ENCODE measurements at places on chromosomes 6 and 20. TPM values are rescaled to one million over a fixed set of nuclear protein-coding genes. Genes with fewer than 3 reads are reported as not detected.

The EPM2A gene
- 3.9 TPM for total RNA-seq

The MTG2 gene
- 33.1 TPM for total RNA-seq

The APOM gene
- total RNA-seq, result 2.7 TPM

The ENPP4 gene
- total RNA-seq, result not detected

The SYCP2L gene
- total RNA-seq, result not detected

The TSBP1 gene
- not detected for total RNA-seq

The ADGRF4 gene
- total RNA-seq, result not detected

The PPDPF gene
- total RNA-seq, result 465 TPM

The SNAI1 gene
- 5.9 TPM for total RNA-seq

The TRIM31 gene
- total RNA-seq, result not detected

The PRDM13 gene
- total RNA-seq, result not detected

The ENPP1 gene
- 32.7 TPM for total RNA-seq

The FOXQ1 gene
- total RNA-seq, result 0.97 TPM

The TMC2 gene
- not detected for total RNA-seq

- H3K27me3 ChIP-seq, result no peaks in the 10 kb centered on the region
- no peaks in the 10 kb centered on the region for H3K36me3 ChIP-seq
- H3K27ac ChIP-seq, result peak overlapping the region; percentile 84
- peak; percentile 20 for DNase-seq
- H3K4me1 ChIP-seq, result peaks cover 64% of the 10 kb centered on the region
- no peak overlapping the region for H3K4me3 ChIP-seq
Observed at GRCh38 chr6:36248980-36249379, 20.9 kb upstream of the PNPLA1 start.

DNA sequence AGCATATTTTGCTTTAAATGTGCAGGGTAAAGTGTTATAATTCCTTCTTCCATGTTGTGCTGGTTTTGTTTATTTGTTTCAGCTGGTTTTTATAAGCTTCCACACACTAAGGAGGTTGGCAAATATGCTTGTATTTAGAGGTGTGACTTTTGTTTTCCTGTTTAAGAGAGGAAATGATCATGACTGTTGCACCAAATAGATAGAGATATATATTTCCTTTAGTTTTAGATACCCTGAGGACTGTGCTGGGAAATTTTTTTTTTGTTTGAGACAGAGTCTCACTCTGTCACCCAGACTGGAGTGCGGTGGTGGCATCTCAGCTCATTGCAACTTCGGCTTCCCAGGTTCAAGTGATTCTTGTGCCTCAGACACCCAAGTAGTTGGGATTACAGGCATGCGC lies 5.8 kb downstream of the TBPL1 start:
- no peak overlapping the region for H3K27ac ChIP-seq
- H3K27me3 ChIP-seq, result no peaks in the 10 kb centered on the region
- no peaks in the 10 kb centered on the region for H3K36me3 ChIP-seq
- H3K4me3 ChIP-seq, result no peak overlapping the region
- no peak for DNase-seq

DNA sequence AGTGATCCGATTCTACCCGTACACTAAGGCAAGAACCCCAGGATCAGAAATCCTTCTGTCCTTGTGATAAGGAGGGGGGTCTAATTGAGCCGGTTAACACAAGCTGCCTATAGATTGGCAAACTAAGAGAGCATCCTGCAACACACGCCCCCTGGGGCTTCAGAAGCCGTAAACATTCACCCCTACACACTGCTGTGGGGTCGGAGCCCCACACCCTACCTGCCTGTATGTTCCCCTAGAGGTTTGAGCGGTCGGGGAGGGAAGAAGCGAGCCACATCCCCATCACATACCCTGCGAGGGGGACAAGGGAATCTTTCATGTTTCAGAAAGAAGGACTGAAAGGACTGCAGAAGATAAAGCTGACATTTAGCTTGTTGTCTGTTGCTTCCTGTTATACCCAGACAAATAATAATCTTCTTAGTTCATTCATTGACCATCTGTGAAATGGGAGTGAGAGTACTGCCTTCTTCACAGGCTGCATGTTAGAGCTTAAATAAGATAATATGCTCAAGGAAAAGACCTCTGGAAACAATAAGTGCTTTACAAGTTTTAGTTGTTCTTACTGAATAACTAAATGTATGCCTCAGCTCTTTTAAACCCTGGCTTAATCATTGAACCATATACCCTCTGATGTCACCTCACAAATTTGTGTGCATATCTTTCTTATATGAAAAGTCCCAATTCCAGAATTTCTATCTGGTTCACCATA lies 74.2 kb upstream of the RNF217 start:
- no peak overlapping the region for H3K27ac ChIP-seq
- no peaks in the 10 kb centered on the region for H3K36me3 ChIP-seq
- H3K4me3 ChIP-seq, result 0 out of 2 replicates have a peak overlapping the region, but pooled peaks have one; percentile 25
- H3K4me1 ChIP-seq, result peaks cover 34% of the 10 kb centered on the region

DNA sequence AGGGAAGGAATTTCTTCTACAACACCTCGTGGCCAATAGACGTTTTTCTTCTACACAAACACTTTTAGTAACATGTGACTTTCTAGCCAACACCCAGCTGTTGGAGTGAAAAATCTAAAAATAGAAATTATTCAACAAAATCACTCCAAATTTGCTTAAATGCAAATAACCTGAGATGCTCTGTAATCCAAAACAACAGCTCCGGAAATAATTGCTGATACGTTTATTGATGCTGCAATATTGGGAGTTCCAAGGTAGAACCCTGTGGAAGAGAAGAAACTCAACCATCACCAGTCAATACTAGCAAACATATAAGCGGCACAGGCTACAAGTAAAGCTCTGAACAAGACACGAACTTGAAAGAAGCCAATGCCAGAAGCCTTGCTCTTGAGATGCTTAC lies 230.6 kb downstream of the ALDH8A1 start:
- no peaks in the 10 kb centered on the region for H3K27me3 ChIP-seq
- H3K36me3 ChIP-seq, result no peaks in the 10 kb centered on the region
- no peak overlapping the region for H3K4me3 ChIP-seq
- H3K27ac ChIP-seq, result no peak overlapping the region

GRCh38 chr6:21987501-21987957 lies 309.3 kb downstream of the PRL start:
- peaks cover 55% of the 10 kb centered on the region for H3K4me1 ChIP-seq
- DNase-seq, result peak; percentile 77
- H3K36me3 ChIP-seq, result no peaks in the 10 kb centered on the region
- H3K27ac ChIP-seq, result peak overlapping the region; percentile 93

DNA sequence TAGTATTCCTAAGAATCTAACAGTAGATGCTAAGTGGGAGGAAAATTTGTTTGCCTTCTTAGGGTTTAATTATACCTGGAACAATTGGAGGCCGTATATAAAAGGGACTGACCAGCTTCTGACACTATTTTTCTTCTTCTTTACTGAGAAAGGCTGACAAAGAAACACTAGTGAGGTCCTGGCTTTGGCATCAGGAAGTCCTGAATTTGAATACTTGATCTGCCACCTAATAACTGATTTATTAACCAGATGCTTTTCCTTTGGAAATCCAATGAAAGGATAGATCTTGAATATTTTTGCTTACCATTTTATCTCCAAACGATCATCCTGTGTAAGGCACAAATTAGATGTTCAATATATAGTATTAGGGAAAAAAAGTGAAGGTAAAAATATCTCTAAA lies 382.5 kb downstream of the CENPW start:
- H3K4me3 ChIP-seq, result no peak overlapping the region
- peak overlapping the region; percentile 21 for H3K27ac ChIP-seq
- no peaks in the 10 kb centered on the region for H3K27me3 ChIP-seq

DNA sequence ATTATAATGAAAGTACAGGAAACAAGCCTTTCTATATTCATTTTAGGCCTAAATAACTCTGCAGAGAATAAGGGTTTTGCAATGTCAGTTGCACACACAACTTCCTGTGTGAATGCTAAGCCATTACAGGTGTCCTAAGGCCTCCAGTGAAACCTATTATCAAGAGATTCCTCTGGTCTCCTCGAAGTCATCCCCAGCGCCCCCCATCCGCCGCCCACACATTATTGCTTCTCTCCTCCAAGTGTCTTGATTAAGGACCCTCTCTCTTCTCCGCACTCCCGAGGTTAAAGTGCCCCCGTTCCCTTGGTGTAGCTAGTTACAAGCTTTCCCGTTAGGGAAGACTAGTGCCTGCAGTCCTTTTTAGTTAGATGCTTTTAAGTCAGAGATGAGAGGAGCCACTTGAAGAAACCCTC lies 1.3 kb downstream of the HIVEP2 start:
- H3K4me1 ChIP-seq, result peaks cover 65% of the 10 kb centered on the region
- H3K27ac ChIP-seq, result peak overlapping the region; percentile 96
- H3K4me3 ChIP-seq, result peak overlapping the region; percentile 94
- H3K27me3 ChIP-seq, result peaks cover 5% of the 10 kb centered on the region

- H3K4me3 ChIP-seq, result no peak overlapping the region
- H3K36me3 ChIP-seq, result peaks cover 24% of the 10 kb centered on the region
Observed at GRCh38 chr6:53916804-53917463, 122.1 kb downstream of the LRRC1 start.

GRCh38 chr20:23141450-23142161 lies 55.5 kb upstream of the CD93 start:
- no peak overlapping the region for H3K4me3 ChIP-seq
- H3K36me3 ChIP-seq, result no peaks in the 10 kb centered on the region
- H3K4me1 ChIP-seq, result peaks cover 52% of the 10 kb centered on the region
- H3K27me3 ChIP-seq, result no peaks in the 10 kb centered on the region
- peak overlapping the region; percentile 69 for H3K27ac ChIP-seq

DNA sequence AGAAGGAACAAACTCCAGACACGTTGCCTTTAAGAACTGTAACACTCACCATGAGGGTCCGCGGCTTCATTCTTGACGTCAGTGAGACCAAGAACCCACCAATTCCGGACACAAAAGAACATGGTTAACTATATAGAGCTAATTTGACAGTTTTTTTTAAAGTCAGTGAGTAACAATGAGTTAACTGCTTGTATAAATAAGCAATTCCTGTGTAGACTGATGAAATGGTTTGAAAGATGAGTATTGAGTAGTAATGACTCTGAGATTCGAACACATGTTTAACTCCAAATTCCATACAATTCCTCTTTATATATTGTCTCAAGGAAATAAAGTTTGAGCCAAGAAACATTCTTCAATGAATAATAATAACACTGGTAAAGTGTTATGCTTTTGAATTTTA lies 478.0 kb downstream of the MMUT start:
- no peak for DNase-seq
- no peak overlapping the region for H3K27ac ChIP-seq
- H3K36me3 ChIP-seq, result peaks cover 27% of the 10 kb centered on the region
- H3K27me3 ChIP-seq, result no peaks in the 10 kb centered on the region

DNA sequence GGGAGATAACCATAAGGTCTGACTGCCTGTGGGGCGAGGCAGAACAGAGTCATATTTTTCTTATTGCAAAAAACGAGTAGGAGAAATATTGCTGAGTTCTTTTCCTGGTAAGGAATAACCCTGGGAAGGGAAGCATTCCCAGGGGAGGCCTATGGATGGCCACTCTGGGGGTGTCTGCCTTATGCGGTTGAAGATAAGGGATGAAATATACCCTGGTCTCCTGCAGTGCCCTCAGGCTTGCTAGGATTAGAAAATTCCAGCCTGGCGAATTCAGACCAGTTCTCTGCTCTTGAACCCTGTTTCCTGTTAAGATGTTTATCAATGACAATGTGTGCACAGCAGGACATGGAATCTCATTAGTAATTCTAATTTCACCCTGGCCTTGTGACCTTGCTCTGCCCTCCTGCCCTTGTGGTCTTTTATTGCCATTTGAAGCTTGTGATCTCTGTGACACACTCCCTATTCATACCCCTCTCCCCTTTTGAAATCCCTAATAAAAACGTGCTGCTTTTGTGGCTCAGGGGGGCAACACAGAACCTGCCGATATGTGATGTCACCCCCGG lies 491.1 kb upstream of the EYS start:
- H3K27me3 ChIP-seq, result no peaks in the 10 kb centered on the region
- no peak overlapping the region for H3K27ac ChIP-seq
- no peaks in the 10 kb centered on the region for H3K4me1 ChIP-seq
- H3K4me3 ChIP-seq, result no peak overlapping the region
- DNase-seq, result no peak
- no peaks in the 10 kb centered on the region for H3K36me3 ChIP-seq

GRCh38 chr20:39800111-39800510 lies 838.0 kb downstream of the DHX35 start:
- no peak overlapping the region for H3K27ac ChIP-seq
- H3K36me3 ChIP-seq, result no peaks in the 10 kb centered on the region
- H3K4me1 ChIP-seq, result no peaks in the 10 kb centered on the region
- peaks cover 1% of the 10 kb centered on the region for H3K27me3 ChIP-seq
- H3K4me3 ChIP-seq, result no peak overlapping the region

- H3K36me3 ChIP-seq, result peaks cover 9% of the 10 kb centered on the region
- peaks cover 79% of the 10 kb centered on the region for H3K4me1 ChIP-seq
- H3K27ac ChIP-seq, result peak overlapping the region; percentile 64
- peak overlapping the region; percentile 39 for H3K4me3 ChIP-seq
- DNase-seq, result peak; percentile 54
Observed at GRCh38 chr6:142838821-142839685, 105.9 kb downstream of the HIVEP2 start.

GRCh38 chr6:128350416-128351254 lies 169.8 kb downstream of the PTPRK start:
- no peak overlapping the region for H3K27ac ChIP-seq
- H3K27me3 ChIP-seq, result no peaks in the 10 kb centered on the region
- peaks cover 8% of the 10 kb centered on the region for H3K36me3 ChIP-seq
- no peak overlapping the region for H3K4me3 ChIP-seq
- DNase-seq, result peak; percentile 40
- H3K4me1 ChIP-seq, result peaks cover 49% of the 10 kb centered on the region

- peak overlapping the region; percentile 27 for H3K4me3 ChIP-seq
- peaks cover 5% of the 10 kb centered on the region for H3K36me3 ChIP-seq
- peak overlapping the region; percentile 88 for H3K27ac ChIP-seq
- peaks cover 1% of the 10 kb centered on the region for H3K27me3 ChIP-seq
- no peak for DNase-seq
Observed at GRCh38 chr6:139534472-139535115, 160.1 kb upstream of the CITED2 start.

- H3K4me3 ChIP-seq, result no peak overlapping the region
- H3K36me3 ChIP-seq, result no peaks in the 10 kb centered on the region
- no peaks in the 10 kb centered on the region for H3K27me3 ChIP-seq
- no peak for DNase-seq
Observed at GRCh38 chr20:40493549-40493948, 195.5 kb downstream of the MAFB start.

DNA sequence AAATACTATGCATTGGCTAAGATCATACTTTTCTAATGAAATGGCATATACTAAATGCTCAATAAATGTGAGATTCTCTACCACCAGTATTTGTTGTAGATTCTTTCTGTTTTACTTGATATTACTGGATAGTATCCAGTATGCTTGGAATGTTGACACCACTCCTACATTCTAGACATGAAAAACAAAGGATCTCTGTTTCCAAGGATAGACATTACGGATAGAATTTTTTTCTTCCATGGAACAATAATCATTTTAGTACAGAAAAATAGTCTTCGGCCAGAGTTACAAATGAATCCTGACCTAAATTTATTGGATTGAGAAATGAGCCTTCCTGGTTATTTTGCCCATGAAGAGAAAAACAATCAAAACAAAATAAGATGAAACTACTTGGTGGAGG lies 258.2 kb upstream of the NT5E start:
- peaks cover 5% of the 10 kb centered on the region for H3K27me3 ChIP-seq
- peaks cover 10% of the 10 kb centered on the region for H3K4me1 ChIP-seq
- H3K4me3 ChIP-seq, result no peak overlapping the region
- H3K27ac ChIP-seq, result peak overlapping the region; percentile 44
- no peaks in the 10 kb centered on the region for H3K36me3 ChIP-seq
